Stimulated activated CD4-positive, alpha-beta T cell treated with anti-CD3 and anti-CD28 coated beads, TNF-alpha, amount 100 ng/mL, for 48 hours (primary cell): ENCODE measurements at places on chromosomes 7 and 10.

DNA sequence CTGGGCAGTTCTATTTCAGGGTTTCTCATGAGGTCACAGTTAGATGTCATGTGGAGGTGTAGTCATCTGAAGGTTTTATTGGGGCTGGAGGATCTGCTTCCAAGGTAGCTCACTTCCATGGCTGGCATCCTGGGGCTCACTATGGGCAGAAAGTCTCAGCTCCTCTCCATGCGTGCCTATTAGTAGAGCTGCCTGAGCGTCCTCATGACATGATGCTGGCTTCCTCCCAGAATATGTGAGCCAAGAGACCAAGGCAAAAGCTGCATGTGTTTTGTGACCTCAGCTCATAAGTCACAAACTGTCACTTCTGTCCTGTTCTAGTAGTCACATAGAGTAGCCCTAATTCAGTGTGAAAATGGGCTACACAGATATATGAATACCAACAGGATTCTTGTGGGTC is 524.4 kb downstream of the SUGCT start:
- DNase-seq: no peak

GRCh38 chr10:32376097-32376496 is 29.1 kb upstream of the EPC1 start:
- DNase-seq: no peak

GRCh38 chr7:36277249-36277542 is 112.5 kb upstream of the ANLN start:
- no peak for DNase-seq

GRCh38 chr10:97468162-97468561 is 22.2 kb downstream of the ZDHHC16 start:
- no peak for DNase-seq

GRCh38 chr10:31605861-31606525 is 287.0 kb downstream of the ZEB1 start:
- DNase-seq: no peak

DNA sequence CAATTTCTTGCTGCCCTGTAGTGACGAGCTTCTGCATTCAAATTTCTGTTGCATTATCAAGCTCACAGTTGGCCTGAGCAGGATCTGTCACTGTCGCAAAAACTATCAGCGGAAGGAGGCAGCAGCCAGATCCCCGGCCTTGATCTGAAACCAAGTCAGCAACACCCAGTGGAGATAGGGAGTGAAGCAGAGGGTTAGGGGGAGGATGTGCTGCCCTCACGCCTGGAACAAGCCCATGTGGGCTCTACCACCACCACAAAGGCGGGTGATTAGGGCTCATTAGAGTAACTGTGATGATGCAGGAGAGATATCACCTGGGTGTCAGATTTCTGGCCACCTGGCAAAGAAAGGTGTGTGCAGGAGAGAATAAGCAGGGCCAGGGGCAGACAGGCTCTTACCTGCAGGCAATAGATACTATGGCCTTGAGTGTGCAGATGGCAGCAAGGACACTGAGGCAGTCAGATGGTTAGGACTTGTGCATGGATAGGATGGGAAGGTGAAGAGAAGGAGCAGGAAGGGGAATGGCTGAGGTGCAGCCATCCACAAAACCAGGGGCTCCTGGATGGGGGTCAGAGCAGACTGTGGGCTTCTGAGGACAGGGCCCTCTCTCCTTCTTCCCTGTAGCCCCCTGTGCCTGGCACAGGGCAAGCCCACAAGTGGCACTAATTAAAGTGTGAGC is 417.3 kb downstream of the RPS24 start:
- no peak for DNase-seq

- no peak for DNase-seq
Observed at GRCh38 chr7:33395340-33395739, 266.0 kb downstream of the BBS9 start.

DNA sequence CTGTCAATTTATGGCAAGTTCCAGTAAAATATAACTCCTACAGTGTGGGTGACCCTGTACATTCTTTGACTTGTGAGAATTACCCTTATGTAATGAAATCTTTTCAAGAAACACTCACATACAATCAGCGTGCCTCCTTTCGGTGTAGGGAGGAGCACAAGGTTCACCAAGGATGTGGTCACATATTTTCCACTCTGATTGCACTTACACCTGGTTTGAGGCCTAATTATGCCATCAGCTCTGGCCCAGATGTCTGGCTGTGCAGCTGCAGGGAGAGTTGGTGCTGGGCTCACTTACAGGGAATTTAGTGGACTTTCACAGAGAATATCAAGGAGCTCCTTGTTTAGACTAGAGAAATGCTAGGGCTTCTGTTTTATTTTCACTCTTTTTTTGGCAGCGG is 146.0 kb upstream of the STEAP4 start:
- DNase-seq: no peak

DNA sequence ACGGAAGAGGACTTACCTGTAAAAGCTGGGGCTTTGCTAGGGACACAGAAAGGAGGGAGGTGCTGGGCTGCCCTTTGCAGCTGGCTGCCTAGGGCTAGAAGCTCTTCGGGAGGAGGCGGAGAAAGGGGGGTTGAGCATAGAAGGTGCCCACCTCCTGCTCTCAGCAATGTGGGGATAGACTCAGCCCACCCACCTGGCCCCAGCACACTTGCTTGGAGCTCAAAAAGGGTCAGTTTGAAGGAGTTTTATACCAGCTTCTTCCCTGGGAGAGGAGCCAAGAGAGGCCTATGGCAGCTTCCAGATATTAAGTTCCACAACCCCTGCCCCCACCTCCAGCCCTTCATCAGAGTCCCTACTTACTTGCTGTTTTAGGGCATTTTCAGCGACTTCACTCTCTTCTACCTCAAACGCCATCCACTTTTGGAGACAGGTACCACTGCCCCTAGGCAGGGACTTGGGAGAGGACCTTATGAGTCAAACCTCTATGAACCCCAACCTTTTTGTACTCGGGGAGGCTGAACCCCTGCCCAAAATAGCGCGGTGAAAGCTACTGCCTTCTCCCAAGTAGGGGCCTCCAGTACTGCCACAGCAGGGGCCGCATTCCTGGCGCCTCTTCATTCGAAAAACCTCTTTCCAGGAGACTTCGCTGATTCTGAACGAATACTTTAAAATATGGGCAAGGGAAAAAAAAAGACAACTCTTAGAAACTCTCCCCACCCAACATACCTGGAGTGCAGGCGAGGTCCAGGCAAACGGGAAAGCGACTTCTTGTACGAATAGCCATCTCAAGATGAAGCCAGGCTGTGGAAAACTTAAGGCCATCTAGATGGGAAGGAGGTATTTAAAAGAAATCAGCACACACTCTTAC is 1.2 kb upstream of the EVX1 start:
- no peak for DNase-seq

DNA sequence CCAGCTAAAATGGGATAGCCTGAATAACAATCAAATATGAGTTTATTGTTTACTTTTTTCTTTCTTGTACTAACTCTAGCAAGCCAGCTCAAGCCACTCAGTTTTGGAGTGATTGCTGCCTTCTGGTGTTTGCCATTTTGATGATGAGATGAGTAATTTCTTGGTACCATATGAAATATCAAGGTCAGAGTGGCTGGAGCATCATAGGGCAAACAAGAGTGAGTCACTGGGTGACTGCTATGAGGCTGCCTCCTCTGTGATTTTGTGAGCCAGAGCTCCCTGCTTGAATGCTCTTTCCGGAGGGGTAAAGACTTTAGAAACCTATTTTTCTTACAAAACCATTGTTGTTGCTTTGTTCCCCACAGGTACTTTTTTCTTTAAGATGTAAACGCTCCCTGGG is 295.6 kb downstream of the PRKG1 start:
- no peak for DNase-seq

DNA sequence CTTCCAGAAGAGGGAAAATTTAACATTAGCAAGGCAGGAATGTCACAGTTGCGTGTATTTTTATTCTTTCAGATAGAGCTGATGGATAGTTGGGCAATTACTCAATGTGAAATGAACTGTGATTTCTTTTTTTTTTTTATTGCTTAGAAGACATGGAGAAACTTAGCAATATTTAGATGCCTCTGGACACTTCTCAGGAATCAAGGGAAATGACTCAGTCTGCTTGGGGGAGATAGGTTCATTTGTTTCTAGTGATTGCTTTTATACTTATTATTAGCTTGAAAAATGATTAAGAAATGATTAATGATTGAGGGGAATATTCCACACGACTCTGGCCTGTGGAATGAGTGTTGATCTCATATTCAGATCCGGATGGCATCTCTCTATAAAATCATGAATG is 33.1 kb upstream of the TBX20 start:
- no peak for DNase-seq

GRCh38 chr7:134327896-134328295 is 11.2 kb upstream of the SLC35B4 start:
- DNase-seq: peak; percentile 8

DNA sequence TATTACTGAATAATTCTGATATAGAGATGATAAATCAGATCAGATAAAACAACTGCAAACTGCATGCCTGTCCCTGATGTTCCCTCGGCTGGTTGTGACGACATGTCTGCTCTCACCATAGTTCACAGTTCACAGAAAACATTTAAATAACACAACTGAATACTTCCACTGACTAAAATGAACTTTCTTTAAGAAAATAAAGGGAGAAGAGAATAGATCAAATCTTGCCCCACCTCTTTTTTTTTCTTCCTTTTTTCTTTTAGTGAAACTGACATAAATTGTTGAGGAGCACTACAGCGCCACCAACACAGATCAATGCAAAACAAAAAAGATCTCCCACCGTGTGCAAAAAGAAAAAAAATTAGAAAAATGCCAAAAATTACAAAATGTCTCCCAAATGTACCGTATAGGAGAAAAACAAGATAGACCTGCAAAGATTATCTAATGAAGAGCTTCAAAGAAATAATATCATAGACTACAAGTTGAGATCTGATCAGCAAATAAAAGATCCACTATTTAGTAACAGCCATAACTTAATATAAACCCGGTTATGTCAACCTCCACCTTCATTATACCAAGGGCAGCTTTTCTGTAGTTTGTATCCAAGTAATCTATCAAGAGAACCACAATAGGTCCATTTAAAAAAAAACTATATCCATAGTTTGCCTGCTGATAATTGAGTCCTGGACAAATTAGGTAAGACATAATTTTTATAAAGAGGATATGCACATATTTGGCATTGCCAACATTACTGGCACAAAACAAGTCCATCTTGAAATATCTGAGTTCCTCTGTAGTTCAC is 30.7 kb upstream of the EPC1 start:
- DNase-seq: no peak

DNA sequence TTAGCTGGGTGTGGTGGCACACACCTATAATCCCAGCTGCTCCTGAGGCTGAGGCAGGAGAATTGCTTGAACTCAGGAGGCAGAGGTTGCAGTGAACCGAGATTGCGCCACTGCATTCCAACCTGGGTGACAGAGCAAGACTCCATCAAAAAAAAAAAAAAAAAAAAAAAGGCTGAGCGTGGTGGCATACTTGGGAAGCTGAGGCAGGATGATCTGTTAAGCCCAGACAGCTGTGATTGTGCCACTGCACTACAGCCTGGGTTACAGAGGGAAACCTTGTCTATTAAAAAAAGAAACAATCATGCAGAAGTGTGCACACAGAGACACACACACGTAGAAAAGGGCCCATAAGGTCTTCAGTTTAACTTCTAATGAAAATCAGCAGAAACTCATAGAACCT is 150.6 kb downstream of the TPST1 start:
- DNase-seq: no peak

GRCh38 chr7:155807065-155807671 is 5.1 kb downstream of the SHH start:
- no peak for DNase-seq

DNA sequence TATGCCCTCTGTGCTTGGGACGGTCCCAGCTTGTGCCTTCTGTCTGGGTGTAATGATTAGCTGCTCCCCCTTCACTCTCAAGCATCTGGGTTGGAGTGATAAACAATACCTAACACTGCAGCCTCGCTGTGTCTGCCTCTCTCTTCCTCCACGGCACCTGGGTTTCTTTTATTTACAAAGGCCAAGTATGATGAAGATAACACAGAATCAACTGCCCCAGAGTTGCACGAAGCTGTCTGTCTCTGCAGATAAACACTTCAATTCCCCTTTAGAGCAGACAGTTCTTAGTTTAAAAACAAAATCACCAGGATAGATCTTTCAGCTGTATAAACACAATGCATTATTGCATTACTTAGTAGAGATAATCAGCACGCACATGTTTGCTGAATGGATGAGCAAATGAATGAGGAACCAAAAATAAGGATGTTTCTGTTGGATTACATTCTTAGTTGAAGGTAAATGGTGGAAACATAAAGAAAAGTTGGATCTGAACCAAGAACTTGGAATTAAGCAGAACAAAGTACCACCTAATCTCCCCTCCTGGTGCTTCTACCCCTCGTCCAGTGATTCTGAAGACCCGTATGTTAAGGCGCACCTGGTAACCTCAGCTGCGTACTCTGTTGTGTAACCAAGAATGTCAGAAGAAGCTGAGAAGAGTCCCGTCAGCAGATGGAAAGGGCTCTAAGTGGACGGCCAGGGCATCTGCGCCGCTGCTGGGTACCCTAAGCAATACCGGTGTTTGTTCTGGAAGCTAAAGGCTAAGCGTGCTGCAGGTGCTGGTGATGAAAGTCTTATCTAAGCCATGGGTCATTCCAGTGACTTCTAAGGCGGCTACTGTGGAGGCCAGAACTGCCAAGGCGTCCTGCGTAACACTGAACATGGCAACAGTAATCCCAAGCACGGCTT is 26.6 kb downstream of the INSIG1 start:
- DNase-seq: no peak

DNA sequence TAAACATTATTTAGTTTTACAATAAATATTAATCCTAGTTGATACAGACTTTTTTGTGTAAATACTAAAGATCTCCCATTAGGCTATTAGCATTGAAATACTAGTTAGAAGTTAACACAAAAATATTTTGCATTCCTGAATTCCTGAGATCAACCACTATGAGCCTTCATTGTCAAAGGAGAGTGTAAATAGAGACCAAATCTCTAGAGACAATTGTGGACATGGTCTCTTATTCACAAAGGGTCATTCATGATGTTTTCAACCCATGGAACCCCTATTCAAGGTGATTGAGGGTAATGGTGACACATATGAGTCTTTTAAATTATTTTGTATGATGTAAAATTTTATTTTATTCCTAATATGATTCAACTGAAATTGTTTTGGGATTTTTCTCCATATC is 1454.8 kb upstream of the LRRTM3 start:
- no peak for DNase-seq

DNA sequence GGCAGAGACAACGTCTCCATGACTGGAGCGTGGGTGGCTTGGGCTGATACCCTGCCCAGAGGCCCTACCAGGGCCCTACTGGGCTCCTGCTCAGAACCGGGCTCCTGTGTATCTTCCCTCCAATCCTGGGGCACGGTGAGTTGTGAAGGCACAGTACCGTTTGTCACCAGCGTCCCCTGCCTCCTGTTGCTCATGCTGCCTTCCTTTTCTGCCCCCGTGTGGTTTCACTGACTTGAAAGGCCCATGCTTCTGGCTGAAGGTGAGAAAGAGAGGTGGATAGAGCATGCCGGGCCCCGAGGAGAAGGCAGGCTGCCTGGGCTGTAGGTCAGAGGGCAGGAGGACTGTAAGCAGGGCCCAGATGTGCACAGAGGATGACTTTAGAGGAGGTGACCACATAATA is 9.1 kb upstream of the DMBT1 start:
- DNase-seq: peak; percentile 42

- no peak for DNase-seq
Observed at GRCh38 chr10:31697271-31698180, 231.1 kb downstream of the ARHGAP12 start.
